Activated T-cell treated with anti-CD3 and anti-CD28 coated beads, Interleukin-2, amount 50 U/mL, for 72 hours (primary cell): ENCODE measurements at places on chromosomes 6 and 20. TPM values are rescaled to one million over a fixed set of nuclear protein-coding genes. Genes with fewer than 3 reads are reported as not detected.

FNDC1 gene
- 0.30 TPM for total RNA-seq

ACSS1 gene
- 23.8 TPM for total RNA-seq

SRSF12 gene
- total RNA-seq = 0.46 TPM

SCUBE3 gene
- 0.16 TPM for total RNA-seq

ABCC10 gene
- 32.8 TPM for total RNA-seq

CNBD2 gene
- 8.4 TPM for total RNA-seq

SLPI gene
- not detected for total RNA-seq
